Mononuclear cell (primary cell): ENCODE measurements at places on chromosomes 2 and 18. TPM values are rescaled to one million over a fixed set of nuclear protein-coding genes. Genes with fewer than 3 reads are reported as not detected.

The REG3G gene
- not detected for total RNA-seq

The KIF1A gene
- not detected for total RNA-seq

The CCL20 gene
- 130 TPM for total RNA-seq

The ARMC9 gene
- total RNA-seq: 0.73 TPM

The CCDC150 gene
- 1.3 TPM for total RNA-seq

The ATG4B gene
- 46.9 TPM for total RNA-seq

The SAG gene
- total RNA-seq: 0.21 TPM

The ALLC gene
- not detected for total RNA-seq
